ENCODE measurements at places on chromosomes 5 and 9.

GRCh38 chr9:113963017-113963620, 87.0 kb downstream of the ZNF618 start:
- DNase-seq = peak; percentile 67

- no peak for DNase-seq
Measured at GRCh38 chr5:6484446-6484845, 35.8 kb downstream of the UBE2QL1 start.

DNA sequence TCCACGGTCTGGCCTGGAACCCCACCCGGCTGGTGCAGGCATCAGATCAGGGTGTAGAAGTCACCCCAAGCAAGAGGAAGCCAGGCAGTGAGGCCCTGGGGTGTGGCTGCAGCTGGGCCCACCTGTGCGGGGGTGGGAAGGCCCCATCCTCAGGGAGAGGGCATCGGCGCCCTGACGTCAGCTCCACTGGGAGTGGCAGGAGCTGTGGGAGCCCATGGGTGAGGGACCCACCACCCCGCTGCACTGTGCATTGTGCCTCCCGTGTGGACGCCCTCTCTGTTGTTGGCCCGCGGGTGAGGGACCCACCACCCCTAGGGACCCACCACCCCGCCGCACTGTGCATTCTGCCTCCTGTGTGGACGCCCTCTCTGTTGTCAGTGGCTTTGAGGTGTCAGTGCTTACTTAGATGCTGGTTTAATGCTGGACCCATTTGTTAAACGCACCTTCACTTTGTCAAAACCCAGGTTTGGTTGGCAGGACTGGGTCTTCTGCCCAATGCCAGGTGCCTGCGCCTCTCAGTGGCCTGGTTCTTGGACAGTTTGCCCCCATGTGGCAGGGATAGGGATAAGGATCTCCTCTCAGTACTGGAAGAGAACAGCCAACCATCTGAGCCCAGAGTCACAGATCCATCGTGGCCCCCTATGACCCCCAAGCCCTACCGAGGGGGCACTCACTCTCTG, 6.9 kb upstream of the EXOC3 start:
- DNase-seq = peak; percentile 47

DNA sequence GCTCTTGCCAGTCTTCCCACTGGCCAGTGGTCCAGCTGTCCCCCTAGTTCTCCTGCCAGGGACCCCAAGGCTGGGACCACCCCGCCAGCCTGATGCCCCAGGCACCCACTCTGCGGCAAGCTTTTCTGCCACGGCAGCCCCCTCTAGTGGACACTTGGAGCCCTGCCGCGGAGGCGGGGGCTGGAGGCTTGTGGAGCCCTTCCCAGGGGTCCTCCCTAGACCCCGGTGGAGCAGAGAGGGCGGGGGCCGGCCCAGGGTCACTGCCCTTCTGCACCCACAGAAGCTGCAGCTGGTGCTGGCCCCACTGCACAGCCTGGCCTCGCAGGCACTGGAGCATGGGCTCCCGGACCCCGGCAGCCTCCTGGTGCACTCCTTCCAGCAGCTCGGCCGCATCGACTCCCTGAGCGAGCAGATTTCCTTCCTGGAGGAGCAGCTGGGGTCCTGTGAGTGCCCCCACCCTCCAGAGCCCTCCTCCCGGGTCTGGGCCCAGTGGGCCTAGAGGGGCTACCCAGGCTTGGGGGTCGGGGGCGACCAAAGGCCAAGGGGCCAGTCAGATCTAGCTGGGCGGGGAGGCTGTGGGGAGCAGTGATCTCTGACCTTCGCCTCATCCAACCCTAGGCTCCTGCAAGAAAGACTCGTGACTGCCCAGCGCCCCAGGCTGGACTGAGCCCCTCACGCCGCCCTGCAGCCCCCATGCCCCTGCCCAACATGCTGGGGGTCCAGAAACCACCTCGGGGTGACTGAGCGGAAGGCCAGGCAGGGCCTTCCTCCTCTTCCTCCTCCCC, 9.1 kb downstream of the EGFL7 start:
- peak; percentile 57 for DNase-seq

- no peak for DNase-seq
Measured at GRCh38 chr9:76629205-76629990, 134.8 kb upstream of the PCA3 start.
